Endothelial cell (in vitro differentiated cells): ENCODE measurements at places on chromosomes 7 and 10. TPM values are rescaled to one million over a fixed set of nuclear protein-coding genes. Genes with fewer than 3 reads are reported as not detected.

DNA sequence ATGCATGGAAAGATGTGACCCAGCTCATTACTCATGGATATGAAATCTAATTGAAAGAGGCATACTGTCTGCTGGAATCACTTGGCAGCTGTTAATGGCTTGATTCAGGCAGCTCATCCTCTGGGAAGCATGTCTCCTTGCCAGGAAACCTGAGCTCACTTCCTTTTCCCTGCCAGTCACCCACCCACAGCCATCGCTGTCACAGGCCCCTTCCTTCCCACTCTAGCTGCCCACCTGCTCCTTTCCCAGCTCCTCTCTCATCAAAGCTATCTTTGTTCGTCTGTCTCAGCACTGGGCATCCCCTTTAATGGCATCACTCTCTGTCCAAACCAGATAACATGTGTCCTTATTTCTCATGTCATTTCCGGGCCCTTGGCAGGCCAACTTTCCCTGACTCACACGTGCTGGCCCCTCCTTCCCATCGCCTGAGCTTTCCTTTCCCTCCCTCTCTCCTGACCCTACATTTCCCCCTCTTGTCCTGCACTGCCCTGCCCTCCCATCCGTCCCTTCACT, 721.9 kb downstream of the TNS3 start:
- H3K27me3 ChIP-seq, result peaks cover 2% of the 10 kb centered on the region
- H3K4me3 ChIP-seq, result no peak overlapping the region
- H3K4me1 ChIP-seq, result peaks cover 2% of the 10 kb centered on the region
- H3K27ac ChIP-seq, result no peak overlapping the region

- no peak for DNase-seq
- H3K4me1 ChIP-seq, result peaks cover 11% of the 10 kb centered on the region
- H3K27ac ChIP-seq, result no peak overlapping the region
- no peaks in the 10 kb centered on the region for H3K36me3 ChIP-seq
These were observed 8.4 kb upstream of the LGI1 start for GRCh38 chr10:93749218-93749799.

- H3K4me3 ChIP-seq, result peak overlapping the region; percentile 19
- no peaks in the 10 kb centered on the region for H3K36me3 ChIP-seq
- peaks cover 2% of the 10 kb centered on the region for H3K27me3 ChIP-seq
- H3K4me1 ChIP-seq, result peaks cover 25% of the 10 kb centered on the region
These were observed 457.6 kb upstream of the KLF6 start for GRCh38 chr10:4242561-4243035.

DNA sequence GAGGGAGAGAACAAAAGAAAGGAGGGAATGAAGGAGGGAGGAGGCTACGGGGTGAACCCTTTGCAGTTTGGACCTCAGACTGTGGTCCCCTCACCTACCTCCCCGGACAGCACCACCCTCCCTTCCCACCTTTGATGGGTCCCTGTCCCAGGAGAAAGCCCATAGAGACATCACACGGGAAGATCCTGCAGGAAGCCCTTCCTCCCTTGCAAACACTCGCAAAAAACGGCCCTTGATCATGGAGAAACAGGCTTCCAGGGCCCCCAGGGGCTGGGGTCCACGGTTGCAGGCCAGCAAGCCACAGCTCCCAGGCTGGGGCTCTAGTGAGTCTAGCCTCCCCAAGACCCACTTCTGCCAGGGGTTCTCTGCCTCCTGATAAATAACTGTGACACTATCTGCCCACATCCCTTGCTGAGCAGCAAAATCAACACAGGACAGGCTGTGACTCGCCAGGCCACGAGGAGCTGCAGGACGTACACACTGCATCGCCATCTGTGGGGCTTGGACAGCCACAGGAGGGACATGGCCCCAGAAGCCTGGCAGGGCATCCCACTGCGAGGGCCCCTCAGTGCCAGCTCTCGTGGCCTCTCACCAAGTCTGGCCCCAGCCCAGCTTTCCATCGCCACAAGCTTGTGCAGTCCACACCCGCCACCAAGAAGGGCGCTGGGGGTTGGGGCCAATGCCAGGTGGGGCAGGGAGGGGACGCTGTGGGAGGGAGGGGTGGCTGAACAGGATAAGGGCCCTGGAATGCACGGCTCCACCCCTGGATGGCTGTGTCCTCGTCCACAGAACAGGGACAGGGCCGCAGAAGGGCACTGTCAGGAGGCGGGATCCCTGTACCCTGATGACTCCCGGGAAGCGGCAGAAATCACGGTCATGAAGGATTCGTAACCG, 34.2 kb downstream of the PDGFA start:
- H3K4me3 ChIP-seq, result no peak overlapping the region
- no peaks in the 10 kb centered on the region for H3K4me1 ChIP-seq

CHAT gene
- 0.23 TPM for total RNA-seq

GRCh38 chr10:120327675-120328074, 129.4 kb upstream of the PLPP4 start:
- no peaks in the 10 kb centered on the region for H3K27me3 ChIP-seq
- H3K36me3 ChIP-seq, result no peaks in the 10 kb centered on the region
- DNase-seq, result no peak
- H3K4me3 ChIP-seq, result no peak overlapping the region
- no peaks in the 10 kb centered on the region for H3K4me1 ChIP-seq
- no peak overlapping the region for H3K27ac ChIP-seq

IKZF1 gene
- total RNA-seq, result 3.1 TPM

CREB5 gene
- total RNA-seq, result 5.6 TPM

DNA sequence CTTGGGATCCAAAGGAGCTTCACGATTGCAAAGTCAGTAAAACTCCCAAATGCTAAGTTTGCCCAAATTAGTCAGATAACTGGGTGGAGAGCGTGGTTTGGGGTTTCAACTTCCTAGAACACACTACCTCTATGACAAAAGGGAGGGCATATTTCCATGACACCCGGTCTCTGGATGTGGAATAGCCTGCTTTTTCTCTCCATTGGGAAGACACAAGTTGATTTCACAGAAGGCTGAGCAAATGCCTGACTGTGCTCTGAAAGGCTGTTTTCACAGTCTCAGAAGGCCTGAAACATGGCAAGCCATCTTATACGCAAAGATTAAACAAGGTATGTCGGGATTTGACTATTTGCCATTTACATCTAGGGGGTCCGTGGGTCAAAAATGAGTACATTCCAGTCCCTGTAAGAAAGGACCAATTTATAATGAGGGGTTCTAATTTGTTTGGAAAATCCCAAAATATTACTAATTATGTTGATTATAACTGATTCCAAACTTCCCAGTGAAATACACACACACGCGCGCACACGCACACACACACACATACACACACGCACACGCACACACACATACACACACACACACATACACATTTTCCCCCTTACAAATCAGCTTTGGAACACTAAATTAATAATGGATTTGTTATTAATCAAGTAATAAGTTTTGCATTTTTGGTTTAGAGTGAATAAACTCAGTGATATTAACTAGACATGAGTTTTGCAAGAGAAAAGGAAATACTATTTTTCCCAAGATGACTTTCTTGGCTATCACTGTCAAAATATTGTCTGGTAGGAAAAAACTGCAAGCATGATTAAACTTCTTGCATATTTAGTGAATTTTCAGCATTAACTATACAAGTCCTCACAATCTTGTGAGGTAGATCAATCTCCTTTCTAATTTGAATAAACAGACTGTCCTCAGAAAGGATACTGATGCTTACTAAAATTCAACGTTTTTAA, 105.0 kb downstream of the PRTFDC1 start:
- no peak overlapping the region for H3K4me3 ChIP-seq
- H3K4me1 ChIP-seq, result no peaks in the 10 kb centered on the region
- no peak for DNase-seq
